ENCODE measurements at places on chromosomes 11 and 22.
A peak's percentile ranks its signal among the peaks of the same experiment; 100 is the strongest.

- no peak for DNase-seq
Measured at GRCh38 chr11:70601861-70602538, 203.7 kb downstream of the CTTN start.

GRCh38 chr11:61737131-61737530, 15.3 kb upstream of the MYRF start:
- no peak for DNase-seq

DNA sequence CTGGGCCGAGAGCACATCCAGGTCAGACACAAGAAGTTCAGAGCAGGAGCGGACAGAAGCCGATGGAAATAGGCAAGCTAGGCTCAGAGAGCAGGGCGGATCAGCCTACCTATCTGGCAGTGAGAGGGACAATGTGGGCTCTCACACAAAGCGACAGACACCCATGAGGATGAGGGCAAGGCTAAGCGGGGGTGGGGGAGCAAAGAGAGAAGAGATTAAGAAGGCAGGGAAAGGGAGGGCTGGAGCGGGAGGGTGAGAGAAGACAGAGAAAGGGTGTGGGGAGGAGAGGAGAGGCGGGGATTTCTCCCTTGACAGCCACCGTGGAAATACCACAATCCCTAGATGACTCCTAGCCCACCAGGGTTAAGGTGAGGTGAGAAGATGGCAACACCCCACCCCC, 57.9 kb downstream of the BUD13 start:
- no peak for DNase-seq

- DNase-seq: no peak
Measured at GRCh38 chr22:18975434-18976196, 39.5 kb upstream of the PRODH start.

DNA sequence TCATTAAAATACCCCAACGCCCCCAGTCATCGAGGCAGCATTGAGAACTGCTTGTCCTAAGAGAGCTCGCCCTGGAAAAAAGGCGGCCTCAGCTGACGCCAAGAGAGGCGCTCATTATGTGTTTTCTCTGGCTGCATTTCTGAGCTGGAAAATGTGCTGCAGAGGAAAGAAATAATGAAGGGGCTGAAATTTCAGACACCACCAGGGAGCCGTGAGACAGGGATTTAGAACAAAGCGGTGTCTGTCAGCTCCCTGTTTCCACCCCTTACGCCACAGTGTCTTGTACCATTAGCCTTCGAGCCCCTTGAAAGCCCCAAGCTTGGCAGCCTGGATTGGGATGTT, 14.4 kb downstream of the USH1C start:
- no peak for DNase-seq

GRCh38 chr11:109435121-109435742, 13.2 kb downstream of the C11orf87 start:
- no peak for DNase-seq

DNA sequence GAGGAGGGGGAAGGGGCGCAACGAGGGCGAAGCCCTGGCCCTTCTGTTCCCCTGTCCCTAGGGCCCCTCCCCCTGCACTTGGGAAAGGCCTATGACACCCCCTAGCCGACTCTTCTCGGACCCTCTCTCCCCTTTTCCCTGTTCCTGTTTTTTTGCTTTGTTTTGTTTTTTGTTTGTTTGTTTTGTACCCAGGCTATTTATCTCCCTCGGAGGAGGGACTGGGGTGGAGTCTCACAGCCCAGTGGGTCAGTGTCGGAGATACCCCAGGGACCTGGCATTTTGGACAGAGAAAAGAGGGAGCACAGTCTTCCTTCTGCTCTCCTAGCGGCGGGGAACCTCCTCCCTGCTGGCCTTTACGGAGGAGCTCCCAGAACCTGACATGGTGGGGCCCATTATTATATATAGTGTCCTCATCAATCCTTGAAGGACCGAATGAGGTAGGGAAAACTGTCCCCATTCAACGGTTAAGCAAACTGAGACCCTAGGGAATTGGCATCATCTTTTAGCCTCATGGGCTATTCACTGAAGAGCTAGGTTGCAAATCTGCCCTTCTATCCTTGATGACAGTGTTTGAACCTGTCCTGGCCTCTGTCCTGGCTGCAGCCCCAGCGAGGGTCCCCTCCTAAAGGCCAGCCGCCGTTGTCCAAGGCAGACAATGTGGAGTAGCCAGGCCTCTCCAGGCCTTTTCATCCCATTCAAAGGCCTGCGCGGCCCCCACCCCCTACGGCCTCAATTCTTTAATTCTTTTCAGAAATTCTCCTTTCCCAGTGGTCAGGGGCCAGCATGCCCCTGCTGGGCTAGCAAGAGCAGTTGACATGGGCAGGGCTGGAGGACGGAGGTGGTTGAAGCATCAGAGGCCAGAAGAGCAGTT, 911 bp downstream of the EMID1 start:
- DNase-seq: no peak

DNA sequence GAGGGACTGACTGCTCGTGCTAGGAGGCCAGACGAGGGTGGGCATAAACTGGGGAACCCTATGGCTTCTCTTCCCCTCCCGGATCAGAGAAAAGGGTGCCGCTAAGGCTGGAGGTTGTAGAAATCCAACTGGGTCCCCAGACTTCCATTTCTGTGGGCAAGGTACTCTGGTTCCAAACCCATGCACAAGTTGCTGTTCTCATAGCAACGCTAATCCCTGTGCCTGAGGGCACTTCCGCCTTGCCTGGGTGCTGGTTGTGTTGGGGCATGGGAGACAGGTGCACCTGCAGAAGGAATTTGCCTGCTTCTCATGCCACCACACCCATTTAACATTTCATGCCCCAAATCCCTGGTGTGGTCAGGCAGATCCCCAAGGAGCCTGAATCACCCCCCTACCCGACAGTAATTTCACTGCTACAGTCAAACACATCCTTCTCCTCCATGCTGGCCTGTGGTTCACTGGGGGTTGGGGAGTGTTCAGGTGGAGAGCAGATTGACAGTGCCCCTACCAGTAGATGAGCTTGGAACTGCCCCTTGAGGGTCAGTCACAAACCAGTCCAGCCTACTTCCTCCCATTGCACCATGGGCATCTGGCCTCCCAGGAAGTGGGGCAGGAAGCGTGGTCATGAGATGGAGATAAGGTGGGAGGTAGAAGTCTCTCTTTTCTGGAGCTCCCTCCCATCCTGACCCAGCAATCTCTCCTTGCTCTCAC, 1.2 kb downstream of the C2CD2L start:
- no peak for DNase-seq

DNA sequence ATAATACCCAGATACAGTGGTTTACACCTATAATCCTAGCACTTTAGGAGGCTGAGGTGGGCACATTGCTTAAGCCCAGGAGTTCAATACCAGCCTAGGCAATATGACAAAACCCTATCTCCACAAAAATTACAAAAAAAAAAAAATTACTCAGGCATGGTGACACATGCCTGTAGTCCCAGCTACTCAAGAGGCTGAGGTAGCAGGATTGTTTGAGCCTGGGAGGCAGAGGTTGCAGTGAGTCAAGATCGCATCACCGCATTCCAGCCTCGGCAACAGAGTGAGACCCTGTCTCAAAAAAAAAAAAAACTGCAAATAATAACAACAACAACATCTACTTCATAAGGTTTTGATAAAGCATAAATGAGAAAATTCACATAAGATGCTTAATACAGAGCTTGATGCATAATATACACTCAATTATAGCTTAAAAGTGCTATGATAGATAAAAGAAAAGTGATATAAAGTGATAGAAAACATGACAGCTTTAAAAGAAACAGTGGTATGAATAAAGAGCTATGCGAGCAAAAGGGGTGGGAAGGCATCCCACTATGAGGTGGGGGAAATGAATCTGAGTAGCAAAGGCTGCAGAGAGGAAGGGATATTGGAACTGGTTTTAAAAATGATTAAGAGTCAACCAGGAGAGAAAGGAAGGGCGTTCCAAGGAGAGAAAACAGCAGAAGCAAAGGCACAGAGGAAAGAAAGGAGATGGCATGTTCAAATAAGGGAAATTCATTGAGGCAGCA, 197.6 kb downstream of the KIF18A start:
- no peak for DNase-seq

DNA sequence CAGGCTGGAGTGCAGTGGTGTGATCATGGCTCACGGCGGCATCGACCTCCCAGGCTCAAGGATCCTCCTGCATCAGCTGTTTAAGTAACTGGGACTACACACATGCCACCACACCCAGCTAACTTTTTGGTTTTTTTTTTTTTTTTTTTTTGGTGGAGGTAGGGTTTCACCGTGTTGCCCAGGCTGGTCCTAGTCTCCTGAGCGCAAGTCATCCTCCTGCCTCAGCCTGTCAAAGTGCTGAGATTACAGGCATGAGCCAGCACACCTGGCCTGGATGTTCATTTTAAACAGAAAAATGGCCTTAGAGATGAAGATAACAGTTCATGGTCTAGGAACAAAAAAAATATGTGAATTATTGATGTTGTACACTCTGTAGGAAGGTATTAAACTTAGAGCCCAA, 13.6 kb upstream of the SLC25A18 start:
- DNase-seq: no peak

GRCh38 chr22:20563941-20564371, 56.5 kb downstream of the MED15 start:
- no peak for DNase-seq

DNA sequence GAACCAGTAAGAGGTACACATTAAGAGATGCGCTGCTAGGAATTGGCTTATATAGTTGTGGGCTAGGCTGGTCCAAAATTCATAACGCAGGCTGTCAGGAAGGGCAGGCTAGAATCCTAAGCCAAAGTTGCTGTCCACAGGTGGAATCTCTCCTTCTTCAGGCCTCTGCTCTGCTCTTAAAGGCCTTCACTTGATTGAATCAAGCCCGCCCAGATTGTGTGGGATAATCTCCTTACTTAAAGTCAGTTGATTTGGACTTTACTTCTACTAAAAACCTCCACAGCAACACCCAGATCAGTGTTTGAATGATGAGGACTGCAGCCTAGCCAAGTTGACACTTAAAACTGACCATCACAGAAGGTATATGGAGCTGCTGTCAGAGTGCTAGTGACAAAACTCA, 68.8 kb downstream of the LRRC32 start:
- no peak for DNase-seq

DNA sequence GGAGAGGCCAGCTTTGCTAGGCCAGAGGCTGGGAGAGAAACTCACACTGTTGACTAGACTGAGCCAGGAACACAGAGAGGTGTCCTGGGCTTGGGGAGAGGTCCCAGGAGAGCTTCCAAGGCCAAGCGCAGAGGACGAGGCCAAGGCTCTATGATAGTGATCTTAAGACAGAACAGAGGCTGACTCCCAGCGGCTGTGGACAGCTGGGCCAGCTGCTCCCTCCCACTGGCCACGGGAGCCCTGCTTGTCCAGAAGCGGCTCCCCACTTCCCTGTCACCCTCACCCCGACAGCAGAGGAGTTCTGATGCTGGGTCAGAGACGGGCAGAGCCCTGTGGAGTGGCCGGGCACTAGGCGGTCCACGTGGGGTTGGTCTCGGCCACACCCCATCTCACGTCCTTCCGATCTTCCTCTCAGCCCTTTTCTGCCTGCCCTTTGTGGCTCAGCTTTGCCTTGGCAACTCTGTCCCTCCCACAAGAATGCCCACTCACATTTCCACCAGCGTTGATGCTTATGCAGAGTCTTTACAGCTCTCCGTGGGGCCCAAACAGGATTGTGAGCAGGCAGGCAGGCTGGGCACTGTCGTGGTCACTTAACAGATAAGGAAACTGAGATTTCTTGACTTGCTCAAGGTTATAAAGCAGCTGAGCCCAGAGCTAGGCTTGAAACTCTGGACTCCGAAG, 68.2 kb downstream of the FBXO7 start:
- no peak for DNase-seq

DNA sequence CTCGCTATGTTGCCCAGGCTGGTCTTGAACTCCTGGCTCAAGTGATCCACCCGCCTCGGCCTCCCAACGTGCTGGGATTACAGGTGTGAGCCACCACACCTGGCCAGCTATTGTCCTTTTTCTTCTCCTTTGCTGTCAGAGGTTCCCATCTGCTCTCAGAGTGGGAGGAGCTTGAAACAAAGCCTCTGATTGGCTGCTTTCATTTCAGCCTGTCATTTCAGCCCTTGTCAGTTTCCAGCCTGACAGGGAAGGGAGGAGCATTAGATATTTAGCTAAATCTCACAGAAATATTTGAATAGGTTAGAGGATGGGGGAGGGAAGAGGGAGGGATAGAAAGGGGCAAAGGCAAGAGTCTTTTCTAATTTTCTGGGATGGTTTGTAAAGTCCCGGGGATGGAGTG, 8.7 kb downstream of the SLC22A6 start:
- DNase-seq: no peak

GRCh38 chr11:2237457-2238238, 32.7 kb downstream of the ASCL2 start:
- DNase-seq: no peak

GRCh38 chr22:42683578-42684283, 34.5 kb upstream of the CYB5R3 start:
- DNase-seq: no peak

GRCh38 chr22:42863349-42863961, 6.4 kb upstream of the ARFGAP3 start:
- DNase-seq: peak; percentile 52

DNA sequence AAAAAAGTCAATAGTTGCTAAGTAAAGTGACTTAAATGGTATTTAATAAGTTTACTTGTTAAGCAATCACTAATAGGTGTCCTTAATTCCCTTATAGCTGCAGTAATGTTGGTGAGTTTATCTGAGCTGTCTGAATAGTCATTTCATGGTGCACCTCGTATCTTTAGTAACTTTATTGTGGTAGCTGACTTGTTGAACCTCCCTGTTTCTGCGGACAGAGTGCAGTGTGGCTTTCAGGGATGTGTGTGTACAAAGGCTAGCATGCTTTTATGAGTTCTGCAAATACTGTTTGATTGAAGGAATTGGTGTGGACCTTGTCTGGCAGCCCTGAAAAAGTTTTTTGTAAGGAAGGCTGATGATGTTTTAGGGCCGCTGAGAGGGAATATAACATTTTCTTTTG, 2.6 kb downstream of the ZNRF3 start:
- no peak for DNase-seq

DNA sequence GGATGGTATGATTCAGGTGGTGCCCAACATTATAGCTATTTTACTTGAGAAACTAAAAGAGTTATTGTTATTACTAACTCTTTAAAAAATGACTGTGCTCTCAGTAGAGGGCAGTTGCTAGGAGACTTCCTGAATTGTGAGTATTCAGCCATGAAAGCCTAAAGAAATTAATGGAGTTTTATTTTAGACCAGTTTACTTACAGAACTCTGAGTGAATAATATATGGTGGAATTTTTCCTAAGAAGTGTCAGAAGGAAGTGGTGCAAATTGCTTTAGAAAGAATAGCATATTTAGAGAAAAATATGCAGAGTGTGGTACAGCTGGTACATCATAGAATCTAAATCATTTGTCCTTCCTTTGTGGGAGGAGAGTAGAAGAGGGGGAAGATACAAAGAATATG, 689.9 kb upstream of the CCDC90B start:
- DNase-seq: no peak

- no peak for DNase-seq
Measured at GRCh38 chr11:71255323-71255722, 2.9 kb upstream of the SHANK2 start.

- DNase-seq: no peak
Measured at GRCh38 chr22:21796863-21797262, 61.3 kb upstream of the YPEL1 start.

All from stimulated activated CD4-positive, alpha-beta T cell treated with anti-CD3 and anti-CD28 coated beads, Interleukin-12 subunit alpha, Interleukin-12 subunit beta, amount 100 ng/mL, for 48 hours (primary cell).